Naive thymus-derived CD8-positive, alpha-beta T cell (primary cell): ENCODE measurements at places on chromosomes 1 and 21.

GRCh38 chr1:54294887-54295286, 94.9 kb downstream of the MRPL37 start:
- no peak for DNase-seq

DNA sequence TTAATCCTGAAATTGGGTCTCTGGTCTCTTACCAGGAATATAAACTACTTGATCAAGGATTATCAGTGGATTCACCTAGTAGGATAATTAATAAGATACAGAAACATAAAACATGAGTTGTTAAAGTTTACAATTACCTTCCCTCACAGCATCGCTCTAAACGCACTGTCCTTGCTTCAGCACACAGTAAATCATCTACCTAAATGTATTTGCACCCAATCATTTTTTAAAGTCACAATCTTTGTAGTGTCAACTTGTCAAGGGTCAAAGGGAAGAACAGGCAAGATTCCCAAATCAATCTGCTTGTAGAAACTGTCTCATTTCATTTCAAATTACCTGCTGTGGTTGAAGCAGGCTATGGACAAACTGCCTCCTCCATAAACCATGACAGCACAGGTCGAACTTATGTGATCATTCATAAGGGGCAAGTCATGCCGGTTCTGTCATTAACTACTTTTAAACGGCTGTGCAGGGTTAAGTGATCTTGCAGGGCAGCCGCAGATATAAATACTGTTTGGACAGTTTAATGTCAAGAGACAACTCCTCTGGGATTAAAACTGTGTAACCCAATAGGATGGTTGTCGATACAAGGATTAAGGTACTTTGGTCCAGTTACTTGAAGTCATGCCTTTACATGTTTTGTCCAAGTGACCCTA, 93.6 kb downstream of the ZNF281 start:
- no peak for DNase-seq

DNA sequence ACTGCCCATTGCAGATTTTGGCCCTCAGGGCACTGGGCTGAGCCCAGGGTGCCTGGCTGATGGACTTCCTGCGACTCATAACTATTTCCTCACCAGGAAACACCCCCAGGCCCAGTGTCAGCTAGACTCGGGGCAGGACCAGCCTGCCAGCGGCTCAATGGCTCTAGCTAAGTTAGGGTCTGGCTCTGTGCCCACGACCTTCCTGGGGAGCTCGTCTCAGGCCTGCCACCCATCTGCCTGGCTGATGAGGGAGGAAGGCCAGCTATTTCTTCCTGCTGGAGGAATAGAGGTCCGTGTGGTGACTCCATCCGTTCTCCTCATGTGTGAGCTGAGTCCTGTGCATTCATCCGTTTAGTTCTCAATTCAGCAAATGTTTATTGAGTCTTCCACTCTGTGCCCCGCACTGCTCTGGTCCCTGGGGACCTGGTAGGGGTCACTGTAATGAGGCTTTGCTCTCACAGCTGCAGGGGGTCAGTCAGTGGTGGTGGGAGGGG, 44.5 kb downstream of the KIRREL1 start:
- no peak for DNase-seq

GRCh38 chr1:232355162-232356006, 274.5 kb downstream of the SIPA1L2 start:
- DNase-seq: no peak

- no peak for DNase-seq
These were observed 692.4 kb downstream of the KCNT2 start for GRCh38 chr1:195915826-195916225.

DNA sequence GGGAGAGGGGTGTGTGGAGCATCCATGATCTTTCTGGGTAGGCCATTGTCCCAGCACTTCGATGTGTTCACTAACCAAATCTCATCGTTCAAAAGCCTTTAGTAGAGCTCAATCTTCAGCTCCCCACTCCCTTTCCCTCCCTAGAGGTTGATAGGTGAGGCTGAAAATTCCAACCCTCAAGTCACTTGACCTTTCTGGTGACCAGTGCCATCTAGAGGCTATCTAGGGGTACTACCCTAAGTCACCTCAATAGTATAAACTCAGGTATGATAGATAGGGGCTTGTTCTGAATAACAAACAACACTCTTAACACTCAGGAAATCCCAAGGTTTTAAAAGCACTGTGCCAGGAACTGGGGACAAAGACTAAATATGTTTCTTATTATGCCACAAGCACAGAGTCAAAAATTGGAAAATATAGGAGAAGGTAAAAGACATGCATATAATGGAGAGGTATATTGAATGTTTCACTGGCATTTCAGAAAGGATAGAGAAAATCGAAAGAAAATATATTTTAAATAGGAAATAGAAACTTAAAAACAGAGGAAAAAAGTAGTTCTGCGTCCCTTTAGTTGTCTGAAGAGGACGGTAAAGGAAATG, 42.9 kb upstream of the CD53 start:
- DNase-seq: peak; percentile 60

DNA sequence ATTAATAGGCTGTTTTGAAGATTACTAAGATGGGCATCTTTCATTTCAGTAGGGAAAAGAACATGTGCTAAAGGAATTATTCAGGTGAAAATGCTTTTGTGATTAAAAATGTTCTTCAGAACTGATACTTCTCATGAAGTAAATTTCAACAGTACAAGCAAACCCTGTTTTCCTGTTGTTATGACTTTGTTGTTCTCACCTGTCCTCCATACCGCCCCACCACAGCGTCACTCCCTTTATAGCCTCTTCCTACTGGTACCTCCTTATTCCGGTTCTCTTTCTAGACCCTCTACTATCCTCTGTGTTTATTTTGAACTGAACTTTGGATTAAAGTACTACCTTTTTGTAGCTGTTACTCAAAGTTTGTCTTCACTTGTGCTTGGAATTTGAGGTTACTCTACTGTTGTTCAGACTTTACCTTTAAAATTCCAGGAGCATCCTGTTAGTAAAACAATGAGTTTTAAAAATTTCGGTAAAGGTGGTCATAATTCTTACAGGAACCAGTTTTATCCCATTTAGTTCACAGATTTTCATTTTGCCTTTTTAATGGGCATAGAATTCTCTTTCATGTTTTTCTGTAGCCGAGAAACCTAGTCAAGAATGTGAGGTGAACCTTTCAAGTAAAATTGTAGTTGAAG, 10.9 kb downstream of the CNST start:
- no peak for DNase-seq

DNA sequence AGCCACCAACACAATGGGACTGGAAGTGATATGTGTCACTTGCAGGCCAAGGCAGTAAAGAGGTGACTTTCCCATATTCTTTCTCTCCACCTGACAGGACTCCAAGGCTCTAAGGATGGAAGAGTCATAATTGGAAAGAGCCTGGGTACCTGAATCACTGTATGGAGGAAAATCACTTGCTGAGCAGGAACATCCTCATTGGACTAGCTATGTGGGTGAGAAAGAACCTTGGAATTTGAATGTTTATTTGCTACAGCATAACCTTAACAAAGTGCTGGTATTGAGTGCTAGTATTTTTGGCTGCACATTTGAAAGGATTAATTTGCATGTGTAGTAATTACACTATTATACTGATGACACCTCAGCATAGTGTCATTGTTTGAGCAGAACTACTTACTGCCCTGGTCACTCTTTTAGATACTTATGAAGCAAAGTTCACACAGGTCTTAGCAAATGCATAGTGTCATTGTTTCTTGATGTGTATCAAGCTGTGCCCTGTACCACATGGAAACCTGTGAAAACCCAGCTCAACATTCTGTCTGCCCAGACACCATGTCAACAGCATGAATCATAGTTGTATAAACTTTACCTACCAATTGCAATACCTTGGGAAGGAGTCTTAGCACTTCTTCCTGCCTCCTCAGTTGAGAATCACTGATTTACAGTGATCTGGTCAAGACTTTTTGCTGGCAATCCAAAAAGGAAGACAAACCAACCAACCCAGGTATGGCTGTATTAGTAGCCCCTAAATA, 5.1 kb upstream of the S100A10 start:
- no peak for DNase-seq

GRCh38 chr1:89781494-89782126, 39.2 kb upstream of the LRRC8D start:
- peak; percentile 76 for DNase-seq

DNA sequence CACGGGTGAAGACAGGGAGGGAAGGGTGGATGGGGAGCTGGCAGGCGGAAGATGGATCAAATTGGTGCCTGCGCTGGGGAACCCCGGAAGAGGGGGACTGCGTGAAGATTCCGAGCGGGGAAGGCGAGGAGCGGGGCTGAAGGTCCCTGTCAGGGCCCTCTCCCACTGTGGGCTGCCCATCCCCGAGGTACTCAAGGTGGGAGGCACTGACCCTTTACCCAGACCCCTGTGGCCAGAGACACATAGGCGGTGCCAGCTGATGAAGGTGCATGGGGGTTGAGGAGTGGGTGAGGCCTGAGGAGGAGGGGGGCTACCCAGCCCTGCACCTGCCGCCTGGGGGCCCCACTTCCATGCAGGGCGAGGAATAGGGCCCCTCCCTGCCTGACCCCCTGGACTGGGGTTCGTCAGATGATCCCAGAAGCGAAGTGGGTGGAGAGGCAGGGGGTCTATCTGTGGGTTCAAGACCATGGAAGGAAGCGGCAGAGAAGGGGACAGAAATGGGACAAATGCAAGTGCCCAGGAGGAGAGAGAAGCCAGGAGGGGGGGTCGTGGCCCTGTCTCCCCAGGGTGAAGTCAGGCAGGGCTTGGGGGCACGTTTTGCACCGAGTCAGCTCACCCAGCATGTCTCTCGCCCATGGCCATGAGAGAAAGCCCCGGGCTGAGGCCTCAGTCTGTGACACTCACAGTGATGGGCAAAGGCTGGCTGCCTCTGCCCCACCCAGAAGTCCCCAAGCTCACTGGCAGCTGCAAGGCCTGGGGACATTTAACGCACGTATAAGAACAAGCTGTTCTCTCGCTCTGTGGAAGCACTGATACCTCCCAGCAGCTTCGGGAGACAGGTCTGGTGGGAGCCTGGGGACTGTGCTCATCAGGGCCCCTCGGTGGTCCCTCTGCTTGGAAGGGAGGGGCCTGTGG, 7.0 kb upstream of the MMEL1 start:
- DNase-seq: no peak

DNA sequence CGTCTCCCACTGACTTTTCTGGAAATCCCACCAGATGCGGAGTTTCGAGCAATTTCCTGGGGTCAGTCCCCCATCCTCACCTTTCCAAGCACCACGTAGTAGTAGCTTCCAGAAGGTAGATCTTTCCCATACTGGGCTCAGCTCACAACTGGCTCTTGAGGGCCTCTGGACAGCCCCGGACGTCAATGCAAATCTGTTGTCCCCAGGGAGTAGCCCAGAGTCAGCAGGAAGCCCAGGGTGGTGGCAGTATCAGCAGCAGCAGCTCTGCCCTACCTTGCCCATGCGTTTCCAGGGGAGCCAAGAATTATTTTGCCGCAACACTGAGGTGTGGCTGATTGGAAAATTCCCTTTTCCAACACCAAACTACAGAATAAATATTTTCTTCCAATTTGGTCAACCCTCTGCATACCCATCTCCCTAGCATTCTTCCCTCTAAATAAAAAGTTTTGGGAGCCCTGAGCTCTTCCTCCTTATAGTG, 70.3 kb downstream of the CD46 start:
- no peak for DNase-seq

- DNase-seq: no peak
These were observed 1.6 kb downstream of the FAM3B start for GRCh38 chr21:41318218-41318617.

GRCh38 chr1:7842517-7842916, 10.3 kb downstream of the UTS2 start:
- DNase-seq: no peak

DNA sequence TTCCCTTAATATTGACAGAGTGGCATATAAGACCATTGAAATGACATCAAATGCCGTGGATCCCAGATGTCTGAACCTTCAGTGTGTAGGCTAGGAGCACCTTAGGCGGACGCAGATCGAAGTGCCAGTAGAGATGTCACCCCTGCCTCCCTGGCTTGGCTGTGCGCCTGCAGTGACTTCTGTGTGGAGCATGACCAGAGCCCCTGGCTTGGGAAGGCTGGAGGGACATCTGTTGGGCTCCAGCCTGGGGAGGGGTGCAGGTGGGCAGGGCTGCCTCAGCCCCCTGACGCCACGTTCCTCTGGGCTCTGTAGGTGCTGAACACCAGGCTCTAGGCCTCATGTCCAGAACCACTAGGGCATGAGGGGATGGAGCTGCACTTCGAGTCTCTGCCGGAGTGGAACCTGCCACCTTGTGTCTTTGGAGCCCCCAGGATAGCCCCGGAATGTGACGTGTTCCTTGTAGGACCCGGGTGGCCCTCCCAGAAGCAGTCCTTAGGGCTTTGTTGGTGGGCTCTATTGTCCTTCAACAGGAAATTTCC, 103.8 kb downstream of the ADARB1 start:
- no peak for DNase-seq
